ENCODE measurements at places on chromosomes 12 and 14.

DNA sequence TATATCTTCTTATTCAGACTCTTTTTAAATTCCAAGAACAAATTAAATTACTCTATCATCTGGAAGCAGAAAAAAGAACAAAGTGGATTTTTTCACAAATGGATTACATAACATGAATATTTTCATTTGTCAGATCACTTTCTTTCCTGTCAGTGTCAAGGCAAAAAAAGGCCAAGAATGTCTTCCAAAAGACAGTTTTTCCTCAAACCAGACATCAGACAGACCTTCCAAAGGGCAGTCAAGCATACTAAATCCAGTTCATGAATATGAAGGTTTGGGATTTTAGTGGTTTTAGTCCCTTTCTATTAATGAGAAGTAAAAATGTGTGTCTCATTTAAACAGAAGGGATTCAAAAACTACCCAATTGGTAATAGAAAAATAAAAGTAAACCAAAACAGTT, 336.0 kb downstream of the CEP128 start:
- DNase-seq, result no peak

DNA sequence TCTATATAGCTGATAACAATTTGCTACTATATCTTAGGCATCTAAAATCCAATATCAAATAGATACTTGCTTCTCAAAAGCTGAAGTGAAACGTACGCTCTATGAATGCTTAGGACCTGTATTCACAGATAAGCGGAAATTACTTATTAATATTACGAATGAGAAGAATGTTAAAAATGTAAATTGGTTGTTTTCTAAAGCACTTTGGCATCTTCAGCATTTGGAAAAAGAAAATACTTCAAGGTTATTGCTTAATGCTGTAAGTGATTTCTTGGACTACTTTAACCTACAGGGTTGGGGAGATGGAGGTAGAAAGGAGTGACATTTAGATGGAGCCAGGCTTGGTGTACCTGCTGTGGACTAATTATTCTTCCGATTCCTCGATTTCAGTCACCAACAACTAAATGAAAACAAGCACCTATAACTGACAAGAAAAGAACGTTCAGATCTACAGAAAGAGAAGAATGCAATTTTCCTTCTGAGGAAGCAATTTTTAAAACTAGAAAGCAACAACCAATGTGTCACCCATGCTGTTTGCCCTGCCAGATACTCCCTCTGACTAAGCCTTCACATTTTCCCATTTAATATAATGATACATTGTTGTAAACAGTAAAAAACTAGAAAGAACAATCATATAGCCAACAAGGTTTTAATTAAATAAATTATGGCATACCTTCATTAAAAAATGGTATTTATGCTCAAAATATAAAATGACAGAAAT, 49.3 kb downstream of the SLC25A21 start:
- no peak for DNase-seq

DNA sequence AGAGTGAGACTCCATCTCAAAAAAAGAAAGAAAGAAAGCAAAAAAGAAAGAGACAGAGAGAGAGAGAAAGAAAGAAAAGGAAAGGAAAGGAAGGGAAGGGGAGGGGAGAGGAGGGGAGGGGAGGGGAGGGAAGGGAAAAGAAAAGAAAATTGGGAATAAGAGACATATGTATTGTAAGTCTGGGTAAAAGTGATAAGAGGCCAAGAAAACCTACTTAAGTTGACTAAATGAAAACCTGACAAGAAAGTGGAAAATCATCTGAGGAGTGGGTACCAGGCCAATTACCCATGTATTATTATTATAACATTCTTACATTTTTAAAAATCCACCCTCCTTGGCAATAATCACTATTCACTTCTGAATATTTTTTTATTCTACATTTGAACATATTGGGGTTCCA, 46.0 kb downstream of the JKAMP start:
- DNase-seq, result no peak

DNA sequence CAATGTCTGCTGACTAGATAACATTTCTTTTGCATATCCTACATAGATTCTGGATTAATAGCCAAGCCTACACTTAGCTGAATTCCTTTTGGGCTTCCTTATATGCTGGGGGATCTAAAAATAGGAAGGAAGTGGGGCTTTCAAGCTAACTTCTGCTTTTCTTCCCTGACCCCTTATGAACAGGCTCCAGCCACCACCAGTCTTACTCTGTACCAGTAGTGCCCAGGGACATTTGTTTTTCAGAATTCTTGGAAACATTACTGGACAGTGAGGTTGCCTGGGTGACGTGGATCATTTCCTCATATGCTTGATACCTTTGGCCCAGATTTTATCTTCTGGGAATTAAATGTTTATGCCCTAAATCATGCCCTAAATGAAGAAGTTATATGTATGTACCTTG, 55.9 kb upstream of the SRRM4 start:
- DNase-seq, result no peak

DNA sequence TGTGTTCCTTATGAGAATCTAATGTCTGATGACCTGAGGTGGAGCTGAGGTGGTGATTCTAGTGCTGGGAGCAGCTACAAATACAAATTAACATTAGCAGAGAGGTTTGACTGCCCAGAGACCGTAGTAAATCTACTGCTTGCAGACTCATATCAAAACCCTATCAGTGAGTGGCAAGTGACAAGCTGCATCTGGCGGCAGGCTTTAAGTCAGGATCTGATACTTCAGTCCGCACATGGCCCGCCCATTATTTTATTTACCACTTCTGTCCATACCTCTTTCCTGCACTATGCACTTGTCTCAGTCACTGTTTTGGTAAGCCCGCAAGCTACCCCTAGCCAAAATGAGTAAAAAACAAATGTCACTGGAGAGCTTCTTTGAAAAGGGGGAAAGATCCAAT, 11.4 kb downstream of the CEP128 start:
- no peak for DNase-seq

DNA sequence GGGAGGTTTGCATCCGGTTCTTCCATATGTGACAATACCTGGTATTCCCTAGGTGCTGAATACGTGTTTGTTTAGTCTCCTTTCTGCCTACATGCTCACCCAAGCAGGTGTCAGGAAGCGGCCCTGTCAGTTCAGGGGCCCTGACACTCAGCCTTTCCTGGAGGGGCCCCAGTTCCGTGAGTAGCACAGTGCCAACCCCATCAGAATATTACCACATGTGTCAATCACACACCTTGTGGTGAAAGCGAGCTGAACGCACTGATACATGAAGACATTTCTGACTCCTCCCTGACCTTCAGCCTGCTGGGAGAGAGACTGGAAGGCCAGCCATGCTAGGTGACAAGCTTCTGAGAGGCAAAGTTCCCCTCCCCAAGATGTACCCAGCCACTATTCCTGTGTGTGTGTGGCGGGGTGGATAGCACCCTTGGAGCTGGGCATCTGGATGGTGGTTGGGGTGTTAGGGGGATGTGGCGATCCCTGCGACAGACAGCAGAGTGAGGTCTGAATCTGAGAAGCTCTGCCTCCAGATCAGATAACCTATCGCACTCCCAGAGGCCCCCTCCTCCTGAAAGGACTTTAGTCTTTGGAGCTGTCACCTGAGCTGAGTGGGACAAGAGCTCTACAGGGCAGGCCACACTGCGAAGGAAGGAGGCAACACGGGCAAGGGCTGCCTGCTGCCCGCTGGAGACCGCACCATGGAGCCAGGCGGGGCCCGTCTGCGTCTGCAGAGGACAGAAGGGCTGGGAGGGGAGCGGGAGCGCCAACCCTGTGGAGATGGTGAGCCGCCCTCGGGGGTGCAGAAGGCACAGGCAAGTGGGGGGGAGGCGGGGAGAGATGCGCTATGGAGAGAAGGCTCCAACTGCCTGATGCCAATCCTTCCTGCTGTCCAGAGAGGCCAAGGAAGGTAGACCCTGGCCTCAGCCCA, at the start of gene SOAT2:
Gene SOAT2 (plus strand): TSS at position 604 of the 925 bp plus-strand sequence. CDS start 92 bp downstream, at position 696.
- no peak for DNase-seq

- no peak for DNase-seq
Observed at GRCh38 chr14:20730891-20731290, 14.8 kb upstream of the EDDM3A start.

DNA sequence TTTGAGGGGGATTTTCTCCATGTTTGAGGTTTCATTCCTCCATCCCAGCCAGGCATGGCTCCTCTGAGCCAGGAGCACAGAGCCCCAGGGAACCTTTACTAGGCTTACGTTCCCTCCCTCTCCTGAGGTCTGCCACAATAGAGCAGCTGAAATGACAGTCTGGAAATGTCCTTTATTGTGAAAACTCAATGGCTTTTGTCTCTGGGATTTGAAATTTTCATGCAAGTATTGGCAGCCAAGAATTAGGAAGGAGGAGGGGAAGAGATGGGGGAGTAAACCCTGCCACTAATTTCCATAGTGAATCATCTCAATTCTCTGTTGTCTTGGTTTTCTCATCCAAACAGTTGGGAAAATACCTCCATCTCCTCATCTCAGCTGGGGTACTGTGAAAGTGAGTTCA, 2.6 kb upstream of the PLEKHG3 start:
- no peak for DNase-seq

DNA sequence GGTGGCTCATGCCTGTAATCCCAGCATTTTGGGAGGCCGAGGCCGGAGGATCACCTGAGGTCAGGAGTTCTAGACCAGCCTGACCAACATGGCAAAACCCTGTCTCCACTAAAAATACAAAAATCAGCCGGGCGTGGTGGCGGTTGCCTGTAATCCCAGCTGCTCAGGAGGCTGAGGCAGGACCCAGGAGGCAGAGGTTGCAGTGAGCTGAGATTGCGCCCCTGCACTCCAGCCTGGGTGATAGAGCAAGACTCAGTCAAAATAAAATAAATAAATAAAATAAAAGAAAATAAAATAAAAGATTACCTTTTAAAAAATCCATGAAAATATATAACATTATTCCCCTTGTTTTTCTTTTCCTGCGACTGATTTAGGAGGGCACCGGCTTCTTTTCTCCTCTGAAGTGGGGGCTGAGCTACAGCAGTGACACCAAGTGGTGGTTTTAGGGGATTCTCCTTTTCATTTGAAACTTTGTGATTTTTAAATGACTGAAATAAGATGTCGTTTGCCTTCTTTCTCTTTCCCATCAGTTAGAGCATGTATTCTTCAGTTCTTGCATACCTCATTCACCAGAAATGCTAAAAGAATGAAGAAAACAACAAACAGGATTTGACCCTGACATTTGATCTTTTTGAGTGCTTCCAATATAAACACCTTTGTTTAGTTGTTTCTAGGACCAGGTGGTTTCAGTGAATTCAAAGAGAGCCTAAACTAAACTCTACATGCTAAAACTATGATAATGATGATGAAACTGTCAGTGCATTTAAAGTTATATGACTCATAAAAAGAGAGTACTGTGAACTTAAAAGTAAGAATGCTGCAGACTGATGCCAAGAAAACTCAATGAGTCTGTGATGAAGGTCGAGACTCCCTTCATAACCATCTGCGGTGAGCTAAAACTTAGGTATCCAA, 22.6 kb upstream of the PKP2 start:
- DNase-seq, result no peak

DNA sequence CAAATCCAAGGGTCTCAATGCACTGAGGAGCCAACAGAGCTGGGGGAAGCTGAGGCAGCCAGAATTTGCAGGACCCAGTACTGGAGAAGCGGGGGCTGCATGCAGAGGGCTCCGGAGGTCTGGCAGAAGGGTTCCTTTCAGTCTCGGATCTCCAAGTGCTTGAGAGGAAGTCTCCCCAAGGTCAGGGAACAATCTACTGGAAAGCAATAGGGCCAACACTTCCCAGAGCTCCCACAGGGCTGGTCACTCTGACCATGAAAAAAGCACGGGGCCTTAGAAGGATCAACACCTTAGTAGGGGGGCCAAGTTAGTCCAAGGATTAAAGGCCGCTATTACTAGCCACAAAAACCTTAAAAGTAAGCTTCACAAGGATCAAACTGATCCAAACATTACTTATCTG, 31.7 kb downstream of the SPPL3 start:
- DNase-seq, result no peak

DNA sequence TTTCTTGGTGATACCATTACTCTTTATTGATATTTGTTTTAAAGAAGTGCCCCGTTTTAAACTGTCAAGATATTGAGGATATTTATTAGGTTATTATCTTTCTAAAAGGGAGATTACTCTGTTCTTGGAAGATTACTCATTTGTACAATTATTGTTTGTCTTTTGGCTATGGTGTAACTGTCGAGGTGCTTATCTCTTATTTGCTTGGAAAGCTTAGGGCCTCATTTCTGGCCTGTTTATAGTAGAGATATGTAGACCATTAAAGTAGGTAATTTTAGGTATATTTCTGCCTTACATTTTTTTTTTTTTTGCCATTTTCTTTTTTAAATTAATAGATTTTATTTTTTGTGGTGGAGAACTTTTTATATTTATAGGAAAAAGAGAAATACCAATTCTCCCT, 74.2 kb downstream of the KTN1 start:
- DNase-seq, result no peak

GRCh38 chr12:11681207-11681606, 31.7 kb downstream of the ETV6 start:
- no peak for DNase-seq
